HepG2 (cell line): ENCODE measurements at places on chromosomes 5 and 9. TPM values are rescaled to one million over a fixed set of nuclear protein-coding genes. Genes with fewer than 3 reads are reported as not detected.
A peak's percentile ranks its signal among the peaks of the same experiment; 100 is the strongest.

Gene SMC2
- total RNA-seq, result 36.7 and 66.8 TPM in 2 replicates

Gene CYLC2
- not detected in 2 replicates for total RNA-seq

Gene THBS4
- total RNA-seq, result 0.60 and 0.98 TPM in 2 replicates

- H3K27me3 ChIP-seq, result no peaks in the 10 kb centered on the region
- H3K36me3 ChIP-seq, result peaks cover 27% of the 10 kb centered on the region
- H3K27ac ChIP-seq, result no peak overlapping the region
- H3K4me1 ChIP-seq, result no peaks in the 10 kb centered on the region
- no peak for DNase-seq
- no peak overlapping the region for H3K4me3 ChIP-seq
Observed at GRCh38 chr5:175520873-175521272, 42.5 kb downstream of the SFXN1 start.

DNA sequence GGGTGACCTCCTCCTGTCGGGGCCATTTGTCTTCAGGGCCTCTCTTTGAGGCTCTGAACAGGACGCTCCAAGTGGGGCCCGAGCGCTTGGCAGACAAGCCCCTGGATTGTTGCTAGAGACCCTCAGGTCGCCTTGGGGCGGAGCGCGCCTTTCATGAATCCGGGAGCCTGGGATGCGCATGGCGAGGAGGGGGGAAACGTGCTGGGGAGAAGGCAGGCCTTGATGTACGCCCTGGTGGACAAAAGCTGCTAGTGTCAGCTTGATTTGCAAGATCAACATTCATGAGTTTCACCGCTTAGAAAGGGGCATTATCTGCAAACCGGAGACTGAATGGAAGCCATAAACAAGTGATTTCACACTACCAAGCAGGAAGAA lies 226.3 kb downstream of the SMARCA2 start:
- peaks cover 15% of the 10 kb centered on the region; the same call in 1 of the 3 replicates for H3K27me3 ChIP-seq
- peaks cover 22% of the 10 kb centered on the region for H3K4me1 ChIP-seq
- no peak for DNase-seq
- H3K4me3 ChIP-seq, result peak overlapping the region; percentile 57; the same call in 1 of the 2 replicates
- no peaks in the 10 kb centered on the region for H3K36me3 ChIP-seq

- no peaks in the 10 kb centered on the region for H3K36me3 ChIP-seq
- no peaks in the 10 kb centered on the region for H3K27me3 ChIP-seq
- no peak for DNase-seq
- H3K4me1 ChIP-seq, result peaks cover 87% of the 10 kb centered on the region
- H3K27ac ChIP-seq, result peak overlapping the region; percentile 40
Observed at GRCh38 chr5:96196890-96197289, 235.2 kb upstream of the ELL2 start.

- DNase-seq, result no peak
- no peaks in the 10 kb centered on the region for H3K36me3 ChIP-seq
Observed at GRCh38 chr9:130144703-130145102, 27.5 kb upstream of the NCS1 start.

- DNase-seq, result no peak
- no peaks in the 10 kb centered on the region for H3K36me3 ChIP-seq
- H3K27ac ChIP-seq, result no peak overlapping the region
- no peaks in the 10 kb centered on the region for H3K4me1 ChIP-seq
- H3K4me3 ChIP-seq, result no peak overlapping the region
Observed at GRCh38 chr9:109609060-109609459, 111.0 kb upstream of the PTPN3 start.

DNA sequence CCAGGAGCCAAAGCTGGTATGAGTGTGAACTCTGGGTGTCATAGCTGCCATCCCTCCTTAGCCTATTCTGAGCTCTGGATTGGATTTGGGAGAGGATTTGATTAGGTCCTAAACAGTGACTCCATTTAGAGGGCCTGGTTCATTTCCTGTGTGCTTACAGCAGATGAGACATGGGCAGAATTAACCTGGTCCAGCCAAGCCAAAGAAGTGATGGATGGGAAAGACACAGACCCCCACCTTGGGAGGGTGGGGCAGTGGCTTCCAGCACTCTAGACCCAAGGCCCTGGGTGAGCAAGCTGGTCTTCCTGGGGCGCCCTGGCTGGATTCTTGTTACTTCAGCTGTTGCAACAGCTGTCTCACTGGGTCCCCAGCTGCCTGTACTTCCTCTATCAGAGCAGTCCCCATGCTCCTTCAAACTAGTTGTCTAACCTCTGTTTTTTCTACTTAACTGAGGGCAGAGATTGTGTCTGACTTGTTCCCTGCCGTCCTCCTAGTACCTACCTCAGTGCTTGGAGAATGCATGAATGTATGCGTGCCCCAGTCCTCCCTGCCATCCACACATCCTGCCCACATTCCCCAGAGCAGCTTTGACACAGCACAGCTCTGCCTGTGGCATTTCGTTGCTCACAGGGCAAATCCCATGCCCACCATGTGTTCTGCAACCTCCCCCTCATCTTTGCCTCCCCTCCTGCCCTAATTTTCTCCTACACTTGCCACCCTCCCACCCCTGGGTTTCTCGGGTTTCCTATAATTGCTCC lies 115.9 kb downstream of the RGS3 start:
- H3K27me3 ChIP-seq, result no peaks in the 10 kb centered on the region
- no peak overlapping the region for H3K4me3 ChIP-seq
- H3K4me1 ChIP-seq, result peaks cover 33% of the 10 kb centered on the region
- H3K36me3 ChIP-seq, result peaks cover 26% of the 10 kb centered on the region
- DNase-seq, result no peak

- peaks cover 2% of the 10 kb centered on the region; the same call in 1 of the 2 replicates for H3K36me3 ChIP-seq
- no peak overlapping the region for H3K4me3 ChIP-seq
- DNase-seq, result no peak
- H3K27ac ChIP-seq, result no peak overlapping the region
Observed at GRCh38 chr5:65766175-65766574, 44.2 kb downstream of the NLN start.

- no peaks in the 10 kb centered on the region for H3K36me3 ChIP-seq
- no peak for DNase-seq
- peak overlapping the region; percentile 82 for H3K27ac ChIP-seq
- peak overlapping the region; percentile 75 for H3K4me3 ChIP-seq
- H3K4me1 ChIP-seq, result peaks cover 24% of the 10 kb centered on the region
- H3K27me3 ChIP-seq, result no peaks in the 10 kb centered on the region
Observed at GRCh38 chr9:137130176-137130755, 8.7 kb upstream of the GRIN1 start.

GRCh38 chr9:20078246-20078645 lies 289.4 kb upstream of the SLC24A2 start:
- no peak overlapping the region for H3K27ac ChIP-seq
- DNase-seq, result no peak
- H3K36me3 ChIP-seq, result no peaks in the 10 kb centered on the region
- H3K4me1 ChIP-seq, result no peaks in the 10 kb centered on the region
- no peaks in the 10 kb centered on the region; the same call in 2 of the 3 replicates for H3K27me3 ChIP-seq

DNA sequence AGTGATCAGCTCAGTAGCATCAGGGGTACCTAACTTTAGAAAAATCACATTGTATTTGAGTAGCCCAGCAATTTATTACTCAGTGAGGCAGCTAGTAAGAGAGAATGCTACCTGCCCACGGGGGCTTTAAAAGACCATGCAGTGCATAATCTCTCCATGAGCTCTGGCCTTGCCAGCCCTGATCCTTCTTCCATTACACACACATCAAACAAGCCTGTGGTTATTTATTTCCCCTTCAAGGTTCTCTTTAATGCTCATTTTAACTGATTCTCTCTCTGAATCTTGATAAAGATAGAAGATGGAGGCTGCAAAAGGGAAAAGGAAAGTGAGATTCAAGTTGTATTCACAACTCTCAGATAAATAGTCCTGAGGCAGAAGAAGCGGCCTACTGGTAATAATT lies 22.3 kb downstream of the ANKRD31 start:
- DNase-seq, result no peak
- peaks cover 11% of the 10 kb centered on the region for H3K4me1 ChIP-seq
- no peak overlapping the region for H3K27ac ChIP-seq
- H3K4me3 ChIP-seq, result no peak overlapping the region
- H3K36me3 ChIP-seq, result no peaks in the 10 kb centered on the region

DNA sequence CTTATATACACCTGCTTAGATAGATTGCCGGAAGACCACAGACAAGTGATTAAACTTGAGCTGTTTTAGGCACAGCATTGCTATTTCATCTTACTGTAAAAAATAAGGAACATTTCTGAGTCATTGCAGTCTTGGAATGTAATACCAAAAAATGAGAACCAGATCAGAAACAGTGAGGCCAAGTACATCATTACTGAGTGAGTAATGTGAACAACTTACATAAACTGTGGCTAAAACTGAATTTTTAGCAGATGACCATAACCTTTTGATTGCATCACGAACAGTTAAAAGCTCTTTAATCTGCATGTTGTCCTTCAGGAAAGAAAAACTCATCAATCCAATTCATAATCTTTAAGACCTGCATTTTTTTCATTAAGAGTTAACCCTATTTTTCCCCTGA lies 157.1 kb upstream of the FGF10 start:
- H3K36me3 ChIP-seq, result no peaks in the 10 kb centered on the region
- H3K4me3 ChIP-seq, result no peak overlapping the region
- no peak for DNase-seq
- H3K27ac ChIP-seq, result no peak overlapping the region

DNA sequence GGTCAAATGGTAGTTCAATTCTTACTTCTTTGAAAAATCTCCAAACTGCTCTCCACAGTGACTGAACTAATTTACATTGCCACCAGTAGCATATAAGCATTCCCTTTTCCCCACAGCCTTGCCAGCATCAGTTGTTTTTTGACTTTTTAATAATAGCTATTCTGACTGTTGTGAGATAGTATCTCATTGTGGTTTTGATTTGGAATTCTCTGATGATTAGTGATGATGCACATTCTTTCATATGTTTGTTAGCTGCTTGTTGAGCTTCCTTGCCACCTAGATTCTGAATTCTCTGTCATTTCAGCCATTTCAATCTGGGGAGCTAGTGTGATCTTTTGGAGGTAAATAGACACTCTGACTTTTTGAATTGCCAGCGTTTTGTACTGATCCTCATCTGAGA lies 24.0 kb downstream of the CDK20 start:
- H3K36me3 ChIP-seq, result no peaks in the 10 kb centered on the region
- H3K4me1 ChIP-seq, result no peaks in the 10 kb centered on the region
- no peaks in the 10 kb centered on the region for H3K27me3 ChIP-seq
- no peak for DNase-seq
- no peak overlapping the region for H3K27ac ChIP-seq

GRCh38 chr5:131634666-131634995 lies 398 bp downstream of the RAPGEF6 start:
- H3K36me3 ChIP-seq, result no peaks in the 10 kb centered on the region
- no peaks in the 10 kb centered on the region for H3K27me3 ChIP-seq
- H3K27ac ChIP-seq, result peak overlapping the region; percentile 94
- peaks cover 48% of the 10 kb centered on the region for H3K4me1 ChIP-seq

GRCh38 chr9:30937106-30937505 lies 1447.3 kb upstream of the ACO1 start:
- H3K36me3 ChIP-seq, result no peaks in the 10 kb centered on the region
- DNase-seq, result no peak
- H3K4me3 ChIP-seq, result no peak overlapping the region
- H3K4me1 ChIP-seq, result no peaks in the 10 kb centered on the region
- no peaks in the 10 kb centered on the region for H3K27me3 ChIP-seq

- no peak overlapping the region for H3K4me3 ChIP-seq
- H3K4me1 ChIP-seq, result peaks cover 52% of the 10 kb centered on the region
- H3K27ac ChIP-seq, result no peak overlapping the region
- no peaks in the 10 kb centered on the region for H3K27me3 ChIP-seq
- DNase-seq, result no peak
Observed at GRCh38 chr5:132267166-132267739, 9.8 kb downstream of the PDLIM4 start.

DNA sequence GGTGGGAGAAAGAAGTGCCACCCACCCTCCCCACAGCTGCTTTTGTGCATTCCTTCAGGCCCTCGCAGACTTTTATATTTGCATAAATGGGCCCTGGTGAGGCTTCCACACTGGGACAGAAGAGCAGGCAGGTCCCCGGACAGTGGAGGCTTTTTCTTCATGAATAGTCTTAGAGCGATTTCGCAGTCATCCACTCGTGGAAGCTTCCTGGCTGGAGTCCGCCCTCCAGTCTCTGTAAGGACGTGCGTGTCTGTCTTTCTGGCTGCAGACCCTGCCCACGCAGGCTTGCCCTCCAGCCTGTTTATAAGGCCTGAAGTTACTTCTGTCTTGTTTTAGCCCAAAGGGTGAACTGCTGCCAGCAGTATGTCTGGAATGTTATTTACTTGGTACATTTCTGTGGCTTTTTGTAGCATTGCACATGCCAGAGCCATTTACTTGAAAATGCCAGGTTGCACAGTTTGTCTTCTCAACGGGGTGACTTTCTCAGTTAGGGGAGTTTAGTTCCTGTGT lies 195.7 kb downstream of the AOPEP start:
- H3K27ac ChIP-seq, result peak overlapping the region; percentile 84
- peak; percentile 91 for DNase-seq
- peaks cover 91% of the 10 kb centered on the region for H3K4me1 ChIP-seq
- no peaks in the 10 kb centered on the region; the same call in 2 of the 3 replicates for H3K36me3 ChIP-seq
- no peak overlapping the region for H3K4me3 ChIP-seq

DNA sequence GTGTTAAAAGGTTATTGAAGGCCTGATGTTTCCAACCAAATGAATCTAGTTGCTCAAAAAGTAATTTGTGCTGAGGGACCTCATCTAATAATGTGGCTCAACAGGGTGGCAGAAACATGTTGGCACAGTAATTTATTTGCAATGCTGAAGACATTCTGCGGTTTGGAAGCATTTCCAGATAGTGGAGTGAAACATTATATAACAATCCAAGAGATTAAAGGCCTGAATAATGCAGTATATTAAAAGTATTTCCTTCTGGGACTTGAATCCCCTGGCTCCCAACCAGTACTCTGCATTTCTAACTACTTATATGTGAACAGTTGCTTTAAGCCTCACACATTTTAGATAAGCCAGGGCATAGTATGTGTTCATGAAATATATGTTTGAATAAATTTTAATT lies 25.9 kb upstream of the ALDH1A1 start:
- peaks cover 61% of the 10 kb centered on the region for H3K4me1 ChIP-seq
- DNase-seq, result no peak
- H3K36me3 ChIP-seq, result no peaks in the 10 kb centered on the region
- H3K27ac ChIP-seq, result peak overlapping the region; percentile 48
- no peak overlapping the region for H3K4me3 ChIP-seq
- H3K27me3 ChIP-seq, result no peaks in the 10 kb centered on the region

- peak overlapping the region; percentile 77 for H3K27ac ChIP-seq
- no peaks in the 10 kb centered on the region; the same call in none of the 2 replicates for H3K36me3 ChIP-seq
- H3K4me1 ChIP-seq, result peaks cover 64% of the 10 kb centered on the region
- H3K4me3 ChIP-seq, result peak overlapping the region; percentile 97
- H3K27me3 ChIP-seq, result no peaks in the 10 kb centered on the region
- DNase-seq, result peak; percentile 38
Observed at GRCh38 chr9:122941582-122942234, 888 bp downstream of the RABGAP1 start.

GRCh38 chr9:127769101-127769500 lies 9.4 kb downstream of the SH2D3C start:
- no peak for DNase-seq
- peaks cover 9% of the 10 kb centered on the region for H3K4me1 ChIP-seq
- no peak overlapping the region for H3K27ac ChIP-seq
- H3K27me3 ChIP-seq, result peaks cover 40% of the 10 kb centered on the region; the same call in 2 of the 3 replicates
- no peaks in the 10 kb centered on the region for H3K36me3 ChIP-seq
- no peak overlapping the region for H3K4me3 ChIP-seq
